ENCODE measurements at places on chromosomes 2 and 18.

GRCh38 chr18:37254236-37254754 is 311.3 kb downstream of the CELF4 start:
- DNase-seq: no peak

GRCh38 chr18:42339372-42339771 is 384.3 kb downstream of the PIK3C3 start:
- no peak for DNase-seq

DNA sequence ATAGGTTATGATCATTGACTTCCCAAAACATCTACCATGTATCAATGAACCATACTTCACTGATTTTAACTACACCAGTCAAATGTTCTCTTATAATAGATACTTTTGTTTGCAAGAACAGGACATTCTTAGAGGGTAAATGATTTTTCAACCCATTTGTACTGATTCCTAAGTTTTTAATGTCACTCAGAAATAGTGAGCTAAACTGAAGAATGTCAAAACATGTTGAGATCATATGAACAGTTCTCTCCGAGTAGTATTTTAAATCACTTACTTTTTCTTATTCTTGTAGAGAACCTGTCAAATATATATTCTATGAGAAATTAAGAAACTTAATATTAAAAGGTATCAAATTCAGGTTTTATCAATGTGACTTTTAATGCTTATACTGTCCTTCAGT is 1362.9 kb upstream of the SLC39A10 start:
- no peak for DNase-seq

DNA sequence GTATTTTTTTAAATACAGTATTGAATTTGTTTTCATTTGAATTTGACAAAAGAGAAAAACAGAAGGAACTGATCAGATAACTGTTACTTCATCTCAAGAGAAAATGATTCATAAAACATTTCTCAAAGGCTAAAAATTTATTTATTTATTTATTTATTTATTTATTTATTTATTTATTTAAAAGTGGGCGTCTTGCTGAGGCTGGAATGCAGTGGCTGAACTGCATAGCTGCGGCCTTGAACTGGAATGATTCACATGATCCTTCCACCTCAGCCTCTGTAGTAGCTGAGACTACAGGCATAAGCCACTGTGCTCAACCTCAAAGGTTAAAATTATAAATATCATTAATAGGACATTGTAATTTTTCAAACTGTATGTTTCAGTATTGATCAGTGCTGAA is 4.5 kb upstream of the PUM2 start:
- DNase-seq: no peak

- no peak for DNase-seq
Observed at GRCh38 chr2:100799686-100800085, 20.3 kb upstream of the NPAS2 start.

Data from Jurkat, Clone E6-1 (cell line).